Hematopoietic multipotent progenitor cell treated with erythropoietin and hydrocortisone succinate and interleukin-3 and kit ligand, for 17 days (in vitro differentiated cells): ENCODE measurements at places on chromosomes 3 and 15.

GRCh38 chr3:20574746-20575145 is 388.7 kb upstream of the SGO1 start:
- DNase-seq: no peak

GRCh38 chr3:55480911-55481743 is 6.0 kb downstream of the WNT5A start:
- DNase-seq: no peak

DNA sequence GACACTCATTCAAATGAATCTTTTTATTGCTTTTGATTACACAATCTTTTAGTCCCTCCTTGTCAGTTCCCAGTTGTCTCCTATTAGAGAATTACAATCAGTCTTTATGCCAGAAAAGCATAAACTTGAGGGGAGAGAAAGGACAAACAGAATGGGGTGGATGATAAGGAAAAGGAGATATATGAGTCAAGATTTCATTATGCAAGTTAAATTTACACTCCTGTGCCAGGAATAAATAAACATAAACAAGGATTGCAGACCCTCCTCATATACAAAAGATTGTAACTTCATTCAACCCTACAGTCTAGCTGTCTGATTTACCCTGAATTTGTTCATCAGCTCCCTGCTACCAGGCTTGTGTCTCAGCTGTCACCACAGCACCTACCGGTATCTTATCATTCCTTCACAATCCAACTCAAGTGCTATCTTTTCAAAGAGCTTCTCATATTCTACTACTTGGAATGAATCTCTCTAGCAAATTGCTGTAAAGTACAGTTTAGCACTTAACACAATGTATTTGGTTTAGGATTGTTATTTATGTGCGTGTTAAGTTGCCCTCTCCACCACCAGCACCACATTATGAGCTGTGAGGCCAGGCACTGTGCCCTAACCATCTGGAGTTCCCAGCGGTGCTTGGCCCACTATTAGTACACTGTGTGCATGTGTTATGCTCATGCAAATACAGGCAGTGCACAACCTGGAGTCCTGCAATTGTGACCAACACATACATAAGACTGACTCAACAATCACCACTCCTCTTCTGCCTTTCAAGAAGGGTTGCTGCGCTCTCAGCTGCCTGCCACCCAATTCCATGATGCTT is 504.1 kb downstream of the TBL1XR1 start:
- no peak for DNase-seq

- DNase-seq: no peak
These were observed 2.6 kb upstream of the GBE1 start for GRCh38 chr3:81764002-81764401.

- DNase-seq: no peak
These were observed 209.3 kb upstream of the SATB1 start for GRCh38 chr3:18634461-18634860.

DNA sequence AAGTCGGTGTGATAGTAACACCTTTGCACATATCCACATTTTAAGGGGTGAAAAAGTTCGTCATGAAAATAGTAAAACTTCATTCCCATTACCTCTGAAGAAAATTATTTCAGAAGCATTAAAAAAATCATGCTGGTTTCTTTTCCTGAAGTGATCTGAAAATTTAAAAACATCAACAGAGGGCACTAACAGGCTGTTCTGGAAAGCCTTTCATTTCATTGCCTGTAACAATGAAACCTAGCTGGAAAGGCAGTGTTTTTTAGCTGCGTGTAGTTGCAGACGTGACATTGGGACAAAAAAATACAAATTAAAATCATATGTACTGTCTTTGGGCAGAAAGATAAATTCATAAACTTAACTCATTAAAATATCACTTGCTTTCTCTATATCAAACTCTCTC is 993.8 kb downstream of the GBE1 start:
- no peak for DNase-seq

GRCh38 chr15:91435113-91435512 is 335.1 kb downstream of the SV2B start:
- DNase-seq: no peak

DNA sequence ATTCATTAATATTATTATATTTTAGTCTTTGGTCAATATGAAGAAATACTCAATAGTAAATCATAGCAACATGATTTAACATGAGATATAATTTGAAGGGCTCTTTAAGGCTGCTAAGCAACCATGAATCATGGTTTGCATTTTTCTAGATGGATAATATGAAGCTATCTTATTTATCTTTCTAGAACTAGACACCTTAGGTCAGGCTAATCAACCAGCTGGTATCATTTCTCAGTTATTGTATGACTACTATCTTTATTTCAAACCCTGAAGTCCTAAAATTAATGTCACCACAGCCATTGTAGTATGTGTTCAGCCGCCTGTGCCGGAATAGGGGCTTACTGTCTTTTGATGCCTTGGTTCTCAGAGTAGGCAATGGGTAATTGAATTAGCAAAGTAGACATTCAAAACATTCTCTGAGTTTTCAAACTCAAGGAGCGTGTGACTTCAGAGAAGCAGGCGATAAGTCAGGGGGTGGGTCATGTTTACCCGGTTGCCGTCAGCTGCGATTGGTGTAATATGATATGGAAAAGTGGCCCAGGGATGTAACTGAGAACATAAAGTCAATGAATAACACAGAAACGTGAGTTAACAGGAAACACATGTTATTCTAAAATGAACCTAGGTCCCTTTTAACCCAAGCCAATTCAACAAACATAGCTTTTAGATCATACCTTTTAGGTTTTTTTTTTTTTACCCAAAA is 93.4 kb upstream of the CTDSPL start:
- no peak for DNase-seq

DNA sequence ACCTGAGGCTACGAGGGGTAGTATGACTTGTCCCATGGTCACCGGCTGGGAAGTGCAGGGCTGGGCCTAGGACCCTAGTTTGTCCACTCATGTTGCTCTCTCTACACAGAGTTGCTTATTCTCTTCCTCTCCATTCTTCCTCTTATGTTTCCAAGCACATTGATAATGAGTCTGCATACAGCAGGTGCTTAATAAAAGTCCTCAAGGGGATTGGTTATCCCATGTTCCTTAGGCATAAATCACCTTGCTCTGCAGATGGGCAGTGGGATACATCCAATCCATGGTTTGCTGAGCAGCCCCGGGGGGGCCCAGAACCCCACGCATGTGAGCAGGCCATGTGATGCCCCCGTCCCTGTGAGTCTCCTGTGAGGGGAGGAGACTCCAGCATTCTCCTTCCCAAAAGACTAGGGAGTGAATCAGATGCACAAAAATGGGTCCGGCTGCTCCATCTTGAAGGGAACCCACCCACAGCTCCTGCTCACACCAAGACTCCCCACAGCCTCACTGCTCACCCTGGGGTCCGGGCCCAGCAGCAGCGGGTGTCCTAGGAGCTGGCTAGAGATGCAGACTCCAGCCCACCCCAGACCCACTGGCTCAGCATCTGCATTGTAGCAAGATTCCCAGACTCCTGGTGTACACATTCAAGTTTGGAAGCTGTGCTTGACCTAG is 139.9 kb downstream of the NUP210 start:
- DNase-seq: no peak

DNA sequence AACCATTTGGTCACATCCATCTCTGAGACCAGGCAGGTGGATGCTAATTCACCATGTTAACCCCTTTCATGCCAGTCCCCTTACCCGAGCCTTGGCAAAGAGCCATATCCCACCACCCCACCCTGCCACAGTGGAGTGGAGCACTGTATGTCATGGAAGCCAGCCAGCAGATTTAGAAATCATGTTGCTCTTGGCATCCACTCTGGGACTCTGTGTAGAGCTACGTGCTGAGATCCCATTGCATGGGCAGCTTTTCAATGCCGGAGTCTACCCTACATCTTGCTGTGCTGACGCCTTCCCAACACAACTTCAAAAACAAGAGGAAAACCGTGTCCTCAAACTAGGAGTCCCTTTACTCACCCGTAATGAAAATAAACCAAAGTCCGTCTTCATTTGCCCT is 131.0 kb downstream of the NTRK3 start:
- no peak for DNase-seq

GRCh38 chr3:57080171-57080570 is 19.7 kb downstream of the SPATA12 start:
- DNase-seq: no peak

GRCh38 chr3:4523710-4524698 is 30.9 kb downstream of the ITPR1 start:
- DNase-seq: no peak

DNA sequence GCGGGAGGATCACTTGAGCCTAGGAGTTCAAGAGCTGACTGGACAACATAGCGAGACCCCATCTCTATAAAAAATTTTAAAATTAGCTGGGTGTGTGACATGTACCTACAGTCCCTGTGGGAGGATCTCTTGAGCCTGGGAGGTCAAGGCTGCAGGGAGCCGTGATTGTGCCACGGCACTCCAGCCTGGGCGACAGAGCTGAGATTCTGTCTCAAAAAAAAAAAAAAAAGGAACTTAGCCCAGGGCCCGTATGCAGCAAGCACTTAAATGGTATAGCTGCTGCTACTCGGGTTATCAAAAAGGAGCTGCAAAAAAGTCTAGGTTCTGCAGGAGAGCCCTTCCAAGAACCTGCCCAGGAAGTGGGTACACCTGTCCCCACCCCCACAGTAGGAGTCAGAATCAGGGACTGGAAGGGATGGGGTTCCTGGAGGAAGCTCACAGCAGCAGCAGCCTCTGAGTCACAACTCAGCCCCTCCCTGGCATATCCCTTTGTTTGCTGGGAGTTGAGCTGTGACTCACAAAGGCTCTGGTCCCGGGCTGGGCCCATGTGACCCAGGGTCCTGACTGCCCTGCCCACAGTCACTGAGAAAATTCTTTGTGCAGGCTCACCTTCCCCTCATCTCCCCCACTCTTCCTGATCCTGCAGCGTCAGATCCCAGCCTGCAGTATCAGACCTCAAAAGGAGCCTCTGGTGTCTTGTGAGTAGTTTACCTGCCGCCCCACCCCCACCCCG is at the start of gene SPATA12:
Gene SPATA12 (plus strand): TSS at position 576 of the 733 bp plus-strand sequence. CDS start 13,031 bp downstream, outside the sequence.
- DNase-seq: no peak

GRCh38 chr15:90945091-90945490 is 9.6 kb upstream of the RCCD1 start:
- no peak for DNase-seq

GRCh38 chr15:35460616-35461015 is 85.3 kb downstream of the DPH6 start:
- no peak for DNase-seq

GRCh38 chr3:123657568-123657967 is 72.7 kb upstream of the HACD2 start:
- peak; percentile 19 for DNase-seq

DNA sequence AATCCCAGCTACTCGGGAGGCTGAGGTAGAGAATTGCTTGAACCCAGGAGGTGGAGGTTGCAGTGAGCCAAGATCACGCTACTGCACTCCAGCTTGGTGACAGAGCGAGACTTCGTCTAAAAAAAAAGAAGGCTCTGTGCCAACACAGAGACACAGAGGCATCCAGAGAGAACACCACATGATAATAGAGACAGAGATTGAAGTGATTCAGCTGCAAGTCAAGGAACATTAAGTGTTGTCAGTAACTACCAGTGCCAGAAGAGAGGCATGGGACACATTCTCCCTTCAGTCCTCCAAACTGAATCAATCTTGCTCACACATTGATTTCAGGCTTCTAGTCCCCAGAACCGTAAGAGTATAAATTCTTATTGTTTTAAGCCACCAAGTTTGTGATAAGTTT is 97.5 kb downstream of the GOLIM4 start:
- no peak for DNase-seq

GRCh38 chr3:43876648-43877047 is 185.9 kb downstream of the ABHD5 start:
- no peak for DNase-seq

GRCh38 chr3:188421151-188421821 is 267.3 kb downstream of the LPP start:
- no peak for DNase-seq

GRCh38 chr15:82680200-82681102 is 29.2 kb downstream of the AP3B2 start:
- DNase-seq: peak; percentile 26

- DNase-seq: no peak
These were observed 1.1 kb downstream of the ADPGK start for GRCh38 chr15:72782274-72783003.

DNA sequence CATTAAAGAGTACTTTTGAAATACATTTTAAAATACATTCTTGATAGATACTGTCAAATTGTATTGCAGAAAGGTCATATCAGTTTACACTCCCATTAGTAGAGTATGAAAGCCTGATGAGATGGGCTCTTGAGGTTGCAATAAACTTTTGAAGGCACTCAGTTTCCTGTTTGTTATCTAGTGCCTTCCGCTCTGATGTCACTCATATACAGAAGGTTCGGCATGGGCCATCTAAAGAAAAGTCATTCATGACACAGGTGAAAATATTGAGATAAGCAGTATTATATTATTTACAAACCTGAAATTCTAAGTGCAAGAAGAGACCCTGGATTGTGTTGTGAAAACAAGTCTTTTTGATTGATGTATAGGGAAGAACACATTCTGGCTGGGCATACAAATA is 36.5 kb upstream of the DENND4A start:
- DNase-seq: peak; percentile 51

GRCh38 chr15:29920515-29920914 is 98.2 kb upstream of the TJP1 start:
- no peak for DNase-seq

DNA sequence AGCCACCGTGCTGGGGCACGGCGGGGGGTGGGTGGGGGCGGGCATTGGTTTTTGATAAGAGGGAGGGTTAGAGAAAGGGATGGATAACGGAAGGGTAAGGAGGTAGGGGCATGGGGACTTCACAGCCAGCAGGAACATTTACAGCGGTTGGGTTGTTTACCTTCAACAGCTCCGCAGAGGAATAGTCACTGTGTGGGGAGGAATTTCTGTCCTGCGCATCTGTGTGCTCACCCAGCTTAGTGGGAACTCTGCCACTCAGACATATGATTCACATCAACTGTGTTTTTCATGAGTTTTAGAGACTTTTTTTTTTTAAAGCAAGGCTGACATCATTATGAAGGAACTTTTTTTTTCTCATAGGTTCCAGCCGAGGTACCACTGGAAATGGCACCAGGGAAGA is 19.6 kb downstream of the CHRD start:
- no peak for DNase-seq

DNA sequence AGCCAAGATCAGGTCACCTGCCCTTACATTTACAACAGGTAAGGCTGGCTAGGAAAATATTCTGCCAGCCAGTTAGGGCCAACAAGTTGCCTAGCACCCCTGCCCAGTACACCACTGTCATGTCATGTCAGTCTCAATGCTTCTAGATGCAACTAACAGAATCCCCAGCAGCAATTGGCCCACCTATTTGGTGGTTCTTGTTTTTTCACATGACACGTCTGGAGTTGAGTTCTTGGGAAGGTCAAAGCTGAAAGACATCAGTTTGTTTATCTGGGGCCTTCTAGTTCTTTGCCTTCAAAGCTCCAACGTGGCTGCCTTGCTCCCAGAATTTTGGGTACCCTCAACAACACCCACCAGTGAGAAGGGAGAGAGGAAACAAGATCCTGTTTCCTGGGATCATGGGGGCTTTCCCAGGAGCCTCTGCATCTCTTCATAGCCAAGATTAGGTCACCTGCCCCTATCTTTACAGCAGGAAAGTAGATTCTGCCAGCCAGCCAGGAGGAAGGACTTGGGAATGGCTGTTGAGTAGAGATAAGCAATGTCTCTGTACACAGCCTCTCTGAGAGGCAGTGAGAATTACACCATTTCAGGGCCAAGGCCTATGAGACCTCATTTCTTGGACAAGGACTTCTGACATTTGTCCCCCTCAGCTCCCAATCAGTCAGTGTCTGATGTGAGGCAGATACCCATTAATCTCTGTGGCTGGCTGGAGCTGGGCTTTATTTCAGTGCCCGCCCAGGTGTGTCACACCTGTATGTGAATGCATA is 8.6 kb downstream of the GPX1 start:
- peak; percentile 81 for DNase-seq

- DNase-seq: no peak
These were observed 44.7 kb upstream of the SELENOK start for GRCh38 chr3:53936347-53936746.
